Suppressor macrophage treated with lipopolysaccharide for 1 hour (primary cell): ENCODE measurements at places on chromosomes 6 and 20.
A peak's percentile ranks its signal among the peaks of the same experiment; 100 is the strongest.

- no peak for DNase-seq
Measured at GRCh38 chr6:41074692-41075436, 2.1 kb downstream of the NFYA start.

DNA sequence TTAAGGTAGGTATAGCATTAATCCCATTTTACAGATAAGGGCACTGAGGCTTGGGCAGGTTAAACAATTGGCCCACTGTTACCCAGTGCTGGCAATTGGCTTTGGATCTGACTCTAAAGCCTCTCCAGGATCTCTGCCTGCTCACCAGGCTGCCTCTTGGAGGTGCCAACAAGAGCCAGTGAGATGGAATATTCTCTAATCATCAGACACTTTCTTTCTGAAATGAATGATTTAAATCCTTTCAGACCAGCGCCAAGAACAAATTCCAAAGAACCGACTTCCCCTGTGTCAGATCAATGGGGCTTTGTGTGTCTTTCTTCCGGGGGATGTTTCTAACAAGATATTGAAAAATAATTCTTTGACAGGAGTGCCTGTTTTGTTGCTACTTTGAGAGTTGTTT lies 23.6 kb downstream of the CYP39A1 start:
- no peak for DNase-seq

DNA sequence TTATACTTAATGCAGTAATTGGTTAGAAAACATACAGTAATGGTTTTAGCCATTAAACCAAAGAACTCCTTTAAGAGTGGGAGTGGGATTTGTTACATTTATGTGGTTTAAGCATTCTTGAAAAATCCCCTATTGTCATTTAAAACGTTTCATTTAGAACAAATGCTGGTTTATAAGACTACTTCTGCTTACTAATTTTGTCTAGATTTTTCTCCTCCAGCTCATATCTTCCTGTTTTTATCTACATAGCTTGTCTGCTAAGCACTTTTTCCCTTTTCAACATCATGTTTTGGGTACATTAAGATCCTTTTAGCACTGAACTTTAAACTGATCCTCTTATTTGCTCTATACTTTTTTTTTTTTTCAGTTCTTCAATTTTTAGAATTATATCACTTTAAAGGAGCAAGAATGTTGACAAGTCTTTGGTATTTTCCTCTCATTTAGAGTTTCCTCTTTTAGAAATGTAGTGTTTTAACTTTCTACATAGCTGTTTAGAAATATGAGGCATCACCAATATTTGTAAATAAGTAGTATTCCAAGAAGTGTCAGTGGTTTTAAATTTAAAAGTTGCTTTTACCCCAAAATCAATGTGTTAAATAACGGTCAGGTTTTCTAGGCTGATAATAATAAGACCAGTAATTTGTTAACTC lies 80.9 kb downstream of the SESN1 start:
- peak; percentile 11 for DNase-seq

- DNase-seq = no peak
Measured at GRCh38 chr6:68233623-68234022, 401.5 kb upstream of the ADGRB3 start.

DNA sequence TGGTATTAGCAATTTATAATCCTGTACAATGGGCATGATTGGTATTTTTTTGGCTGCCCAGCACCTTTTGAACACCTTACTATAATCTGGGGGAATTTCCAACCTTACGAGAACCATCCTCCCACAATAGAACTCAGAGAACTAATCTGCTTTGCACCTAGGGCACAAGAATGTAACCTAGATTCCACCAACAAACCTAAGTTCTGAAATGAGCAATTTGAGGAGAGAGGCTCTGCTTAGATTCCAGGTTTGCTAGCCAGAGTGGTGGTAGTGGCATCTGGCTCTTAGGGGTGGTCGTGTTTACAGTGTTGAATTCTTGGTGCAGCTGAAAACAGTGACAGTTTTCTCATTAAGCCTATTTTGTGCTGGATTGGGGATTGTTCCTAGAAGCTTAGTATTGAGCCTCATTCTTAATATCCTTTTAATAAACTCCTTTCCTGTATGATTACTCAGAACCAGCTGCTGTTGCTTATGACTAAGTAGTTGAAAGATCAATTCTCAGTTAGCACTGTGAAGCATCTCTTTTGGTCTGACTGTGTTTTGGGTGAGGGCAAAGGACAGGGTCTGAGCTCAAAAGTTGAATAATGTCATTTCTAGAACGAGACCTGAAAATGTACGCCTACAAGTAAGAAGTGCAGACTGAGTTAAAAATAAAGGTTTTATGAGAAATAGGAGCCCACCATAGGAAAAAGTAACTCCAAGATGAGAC lies 385.6 kb downstream of the CDKAL1 start:
- peak; percentile 21 for DNase-seq

DNA sequence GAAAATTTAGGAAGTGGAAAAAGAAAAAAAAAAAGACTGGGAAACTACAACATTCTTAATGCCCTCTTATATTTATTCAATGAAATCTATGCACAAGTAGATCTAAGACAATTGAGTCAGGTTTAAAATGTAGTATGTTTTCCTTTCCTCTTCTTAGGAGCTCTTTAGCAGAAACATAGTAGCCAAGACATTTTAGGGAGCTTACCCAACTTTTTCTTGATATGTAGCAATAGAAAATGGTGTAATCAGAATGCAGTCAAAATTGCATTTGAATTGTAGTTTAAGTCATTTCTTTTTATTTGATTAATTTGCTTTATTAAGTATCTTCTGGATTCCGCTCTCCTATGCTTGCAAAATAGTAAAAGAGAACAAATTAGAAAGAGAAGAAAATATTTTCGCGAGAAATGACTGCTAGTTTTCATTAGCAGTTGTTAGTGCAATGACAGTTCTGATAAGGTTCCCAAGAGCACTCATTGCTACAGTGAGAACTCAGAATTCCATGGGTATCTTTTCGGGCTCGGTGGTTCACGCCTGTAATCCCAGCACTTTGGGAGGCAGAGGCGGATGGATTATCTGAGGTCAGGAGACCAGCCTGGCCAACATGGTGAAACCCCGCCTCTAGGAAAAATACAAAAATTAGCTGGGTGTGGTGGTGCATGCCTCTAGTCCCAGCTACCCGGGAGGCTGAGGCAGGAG lies 52.2 kb downstream of the JARID2 start:
- no peak for DNase-seq

DNA sequence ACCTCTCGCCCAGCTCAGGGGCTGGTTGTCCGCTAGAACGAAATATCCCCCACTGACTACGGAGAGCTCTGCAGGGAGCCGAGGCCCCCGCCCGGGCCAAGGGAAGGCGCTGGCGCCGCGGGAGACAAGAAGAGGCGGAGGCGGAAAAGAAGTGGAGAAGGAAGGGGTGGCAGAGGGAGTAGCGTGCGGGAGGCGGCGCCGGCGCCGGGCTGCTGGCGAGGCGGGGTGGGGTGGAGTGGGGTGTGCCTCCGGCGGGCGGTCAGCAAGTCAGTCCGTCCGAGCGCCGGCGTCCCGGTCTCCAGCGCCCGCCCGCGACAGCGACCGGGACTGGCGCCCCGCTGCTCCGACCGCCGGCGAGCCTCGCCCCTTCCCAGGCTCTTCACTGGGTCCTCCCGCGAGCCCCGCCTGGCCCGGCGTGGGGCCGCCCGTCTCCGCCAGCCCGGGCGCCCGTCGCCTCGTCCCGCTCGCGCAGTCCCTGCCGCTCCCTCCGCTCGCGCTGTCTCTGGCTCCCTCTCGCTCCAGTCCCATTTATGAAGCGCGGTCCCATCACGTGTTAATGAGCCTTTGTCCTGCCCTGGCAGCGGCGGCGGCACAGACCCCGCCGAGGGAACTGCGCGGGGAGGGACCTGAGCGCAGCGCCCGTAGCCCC lies at the start of gene CNR1:
TSS of gene CNR1 (minus strand) at position 504 of the 649 bp plus-strand sequence. CDS start 21,073 bp downstream, outside the sequence.
- DNase-seq = peak; percentile 31

- no peak for DNase-seq
Measured at GRCh38 chr6:155813548-155813947, 357.9 kb upstream of the NOX3 start.

DNA sequence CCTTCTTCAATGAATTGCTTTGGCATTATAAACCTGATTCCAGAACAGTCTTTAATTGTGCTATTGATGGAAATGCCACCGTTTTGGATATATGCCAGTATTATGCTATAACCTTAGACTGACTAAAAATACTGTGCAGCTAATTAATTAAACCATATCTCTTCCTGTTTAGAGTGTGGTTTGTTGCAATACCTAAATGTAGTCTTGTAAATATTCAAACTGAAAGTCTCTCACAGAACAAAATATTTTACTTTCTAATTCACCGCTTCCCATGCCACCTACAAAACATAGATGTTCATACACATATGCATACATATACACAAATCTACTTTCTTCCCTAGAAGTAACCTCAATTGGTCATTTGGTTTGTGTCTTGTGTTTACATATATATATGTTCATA lies 126.6 kb downstream of the SIM1 start:
- DNase-seq = no peak

- no peak for DNase-seq
Measured at GRCh38 chr20:63953764-63954429, 2.3 kb downstream of the UCKL1 start.

DNA sequence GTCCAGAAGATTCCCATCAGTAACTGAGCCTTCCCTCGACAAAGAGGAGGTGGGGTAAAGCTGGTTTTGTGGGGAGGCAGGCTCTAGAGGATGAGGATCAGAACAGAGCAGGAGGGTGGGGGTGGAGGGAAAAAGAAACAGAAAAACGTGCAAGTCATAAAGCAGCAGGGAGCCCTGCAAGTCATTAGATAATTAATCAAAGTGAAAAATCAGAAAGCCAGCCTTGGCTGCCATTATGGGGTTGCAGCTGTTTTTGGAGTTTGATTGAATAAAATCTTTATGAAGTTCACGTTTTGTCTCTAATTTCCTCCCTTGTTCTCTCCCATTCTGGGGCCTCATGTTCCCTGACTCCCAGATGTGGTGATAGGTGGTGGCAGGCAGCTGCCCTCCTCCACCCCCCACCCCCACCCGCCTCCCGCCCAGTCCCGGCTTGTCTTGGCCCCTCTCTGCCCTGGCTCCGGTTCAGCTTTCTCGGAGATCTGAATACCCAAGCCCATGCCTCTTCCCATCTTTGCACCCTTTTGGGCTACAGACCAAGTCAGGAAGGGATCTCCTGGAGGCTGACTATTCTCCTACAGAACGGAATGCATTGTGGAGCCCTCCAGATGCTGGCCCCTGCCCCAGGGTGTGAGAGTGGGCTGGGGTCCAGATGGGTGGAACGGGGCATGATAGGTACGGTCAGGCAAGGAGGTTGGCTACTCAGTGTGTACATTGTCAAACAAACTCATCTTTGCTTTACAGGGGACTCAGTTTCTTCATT lies 141.8 kb downstream of the CDC5L start:
- DNase-seq = no peak

DNA sequence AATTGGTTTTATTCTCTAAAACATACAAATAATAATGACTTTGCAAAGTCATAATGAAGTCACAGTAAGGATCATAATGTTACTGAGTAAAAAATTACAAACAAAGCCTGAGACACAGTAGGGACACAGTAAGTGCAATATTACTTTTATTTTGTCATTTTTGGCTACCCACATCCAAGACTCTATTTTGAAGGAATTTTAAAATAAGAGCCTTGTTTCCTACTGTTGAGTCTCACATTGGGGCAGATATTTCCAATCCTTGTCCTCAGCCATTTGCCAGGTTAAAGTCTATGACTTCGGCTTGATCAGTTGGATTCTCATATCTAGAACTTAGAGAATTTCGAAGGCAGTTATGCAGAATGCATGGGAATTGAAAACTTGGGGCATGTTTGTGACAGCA lies 10.8 kb upstream of the RHAG start:
- no peak for DNase-seq

DNA sequence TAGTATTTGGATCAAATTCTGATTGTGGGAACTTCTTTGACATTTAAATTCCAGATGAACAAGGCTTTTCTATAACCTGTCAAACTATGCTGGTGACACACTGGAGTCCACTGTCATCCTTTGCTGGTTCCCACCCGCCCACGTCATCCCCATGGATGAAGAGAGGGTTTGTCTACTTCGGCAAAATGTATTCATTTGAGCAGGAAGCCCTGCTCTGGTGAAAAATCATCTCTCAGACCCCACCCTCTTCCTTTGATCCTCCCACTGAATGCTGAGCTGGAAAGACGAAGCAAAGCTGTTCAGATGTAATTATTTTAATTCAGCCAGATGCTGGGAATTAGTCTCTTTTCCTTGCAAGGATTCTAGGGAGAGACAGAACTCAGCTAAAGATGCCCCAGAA lies 50.5 kb downstream of the CPNE5 start:
- DNase-seq = peak; percentile 34

GRCh38 chr6:5274231-5274630 lies 12.9 kb downstream of the FARS2 start:
- no peak for DNase-seq

DNA sequence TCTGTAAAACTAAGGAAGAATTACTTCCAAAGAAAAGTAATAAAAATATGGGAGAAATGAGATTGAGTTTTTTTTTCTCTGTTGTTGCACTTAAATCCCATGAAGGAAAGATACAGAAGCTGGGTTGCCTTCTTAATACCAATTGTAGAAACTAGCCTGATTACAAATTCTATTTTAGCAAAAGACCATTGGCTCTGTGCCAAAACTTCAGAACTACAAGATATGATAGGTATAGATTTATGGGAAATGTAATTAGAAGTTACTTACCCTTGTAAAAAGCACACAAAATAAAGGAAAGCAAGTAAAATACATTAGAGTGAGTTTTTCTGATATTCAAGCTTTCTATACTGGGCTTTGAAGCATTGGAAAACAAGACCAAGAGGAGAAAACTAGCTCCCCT lies 73.5 kb upstream of the SCGN start:
- no peak for DNase-seq

DNA sequence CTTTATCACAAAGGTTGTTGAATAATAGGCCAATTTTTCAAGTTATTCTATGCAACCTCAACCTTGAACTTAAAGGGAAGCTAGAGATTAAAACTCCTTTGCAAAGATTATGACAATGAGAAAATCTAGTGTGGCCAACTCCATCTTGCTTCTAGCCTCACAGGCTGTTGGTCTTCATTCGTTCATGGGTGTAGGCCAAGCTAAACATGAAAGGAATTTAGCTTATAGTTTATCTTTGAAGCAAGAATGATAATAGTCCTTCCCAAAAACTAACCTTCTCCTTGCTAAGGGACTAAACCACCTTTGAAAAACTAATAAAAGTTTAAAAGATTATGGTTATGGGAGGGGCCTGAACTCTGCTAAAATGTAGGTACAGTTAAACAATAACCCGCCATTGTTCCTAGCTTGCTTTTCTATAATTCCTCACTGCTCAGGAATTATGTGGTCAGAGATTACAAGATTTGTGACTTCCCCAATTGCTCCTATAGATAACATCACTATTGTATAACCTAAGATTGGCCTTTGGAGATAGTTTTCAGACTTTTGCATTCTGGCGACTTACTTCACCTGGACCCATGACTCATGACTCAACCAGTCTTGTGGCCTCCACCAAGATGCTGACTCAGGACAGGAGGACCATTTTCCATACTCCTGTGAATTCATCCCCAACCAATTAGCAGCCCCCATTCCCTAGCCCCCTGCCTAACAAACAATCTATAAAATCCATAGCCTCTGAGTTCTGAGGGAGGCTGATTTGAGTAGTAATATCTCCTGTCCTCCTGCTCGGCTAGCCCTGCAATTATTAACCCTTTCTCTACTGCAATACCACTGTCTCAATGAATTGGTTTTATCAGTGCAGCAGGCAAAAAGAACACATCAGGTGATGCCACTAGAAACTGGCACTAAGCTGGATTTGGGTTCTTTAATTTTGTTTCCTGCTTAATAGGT lies 154.5 kb downstream of the CD83 start:
- peak; percentile 63 for DNase-seq

GRCh38 chr20:35341366-35342028 lies 49.3 kb upstream of the FAM83C start:
- DNase-seq = no peak

GRCh38 chr6:94751641-94752329 lies 825.5 kb upstream of the MANEA start:
- DNase-seq = peak; percentile 15

- no peak for DNase-seq
Measured at GRCh38 chr6:84549917-84550316, 214.5 kb downstream of the TBX18 start.
